ENCODE measurements at places on chromosomes 16 and 17.

- DNase-seq: no peak
Observed at GRCh38 chr17:4136373-4136772, 6.5 kb downstream of the ZZEF1 start.

- no peak for DNase-seq
Observed at GRCh38 chr17:82065638-82066303, at the start of gene DUS1L. Gene DUS1L, minus strand, starts transcription at chr17:82065804. Its CDS starts 745 bp downstream, at chr17:82065059.

GRCh38 chr16:73537921-73538320 is 490.0 kb upstream of the ZFHX3 start:
- DNase-seq: no peak

GRCh38 chr16:75065149-75065505 is 51.5 kb downstream of the LDHD start:
- no peak for DNase-seq

DNA sequence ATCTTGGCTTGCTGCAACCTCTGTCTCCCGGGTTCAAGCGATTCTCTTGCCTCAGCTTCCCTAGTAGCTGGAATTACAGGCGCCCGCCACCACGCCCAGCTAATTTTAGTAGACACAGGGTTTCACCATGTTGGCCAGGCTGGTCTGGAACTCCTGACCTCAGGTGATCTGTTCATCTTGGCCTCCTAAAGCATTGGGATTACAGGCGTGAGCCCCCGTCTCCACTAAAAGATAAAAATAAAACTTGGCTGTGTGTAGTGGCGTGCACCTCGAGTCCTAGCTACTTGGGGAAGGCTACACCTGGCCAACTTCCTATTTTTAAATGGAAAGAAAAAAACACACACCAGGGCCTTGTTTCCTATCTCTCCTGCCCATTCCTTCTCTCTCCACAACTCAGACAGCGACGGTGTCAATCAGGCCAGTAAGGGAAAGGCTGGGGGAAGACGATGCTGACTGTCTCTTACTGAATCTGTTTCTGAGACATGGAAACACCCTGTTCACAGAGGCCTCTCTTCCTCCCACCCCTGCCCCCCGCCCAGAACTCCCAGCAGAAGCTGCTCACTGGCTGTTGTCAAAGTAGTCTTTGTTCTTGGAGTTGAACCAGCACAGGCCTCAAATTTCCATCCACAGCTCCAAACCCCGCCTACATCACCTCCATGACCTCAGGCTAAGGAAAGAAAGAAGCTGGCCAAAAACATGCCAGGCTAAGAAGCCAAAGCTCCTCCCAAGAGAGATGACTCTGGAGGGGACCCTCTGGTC is 96.6 kb downstream of the NXN start:
- no peak for DNase-seq

DNA sequence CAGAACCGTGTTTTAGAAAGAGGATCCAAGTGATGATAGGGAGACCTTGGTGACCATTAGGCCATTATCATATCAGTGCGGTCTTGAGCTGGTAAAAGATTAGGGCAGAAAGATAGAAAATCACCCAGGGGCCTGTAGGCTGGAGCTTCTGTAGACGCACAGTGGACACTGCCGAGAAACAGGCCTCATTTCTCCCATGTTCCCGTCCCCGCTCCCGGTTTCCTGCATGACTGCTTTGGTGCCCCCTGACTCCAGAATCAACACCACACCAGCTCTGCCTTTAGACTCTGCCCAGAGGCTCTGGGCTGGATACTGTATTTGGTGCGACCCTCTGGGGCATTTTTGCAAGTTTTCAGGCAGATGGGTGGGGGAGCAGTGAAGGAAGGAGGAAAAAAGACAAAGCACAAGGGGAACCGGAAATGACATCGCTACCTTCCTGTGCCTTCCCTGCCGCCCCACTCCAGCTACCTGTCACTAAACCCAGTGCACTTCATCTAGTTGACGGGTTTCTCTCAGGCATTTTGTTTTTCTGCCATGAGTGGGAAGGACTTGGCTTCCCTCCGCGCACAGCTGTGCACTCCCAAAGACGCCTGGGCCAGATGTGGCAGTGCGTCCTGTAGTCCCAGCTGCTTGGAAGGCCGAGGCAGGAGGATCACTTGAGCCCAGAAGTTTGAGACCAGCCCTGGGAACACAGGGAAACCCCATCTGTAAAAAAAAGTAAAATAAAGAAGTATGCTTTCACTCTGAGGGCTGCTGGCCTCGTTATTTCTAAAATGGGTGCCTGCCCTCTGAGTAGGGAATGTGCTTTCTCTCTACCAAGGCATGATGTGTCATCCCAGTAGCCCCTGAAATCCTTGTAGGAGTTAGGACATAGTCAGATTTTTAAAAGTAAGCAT is 214.1 kb downstream of the RPTOR start:
- no peak for DNase-seq

- no peak for DNase-seq
Observed at GRCh38 chr17:50843150-50843905, 7.9 kb downstream of the WFIKKN2 start.

DNA sequence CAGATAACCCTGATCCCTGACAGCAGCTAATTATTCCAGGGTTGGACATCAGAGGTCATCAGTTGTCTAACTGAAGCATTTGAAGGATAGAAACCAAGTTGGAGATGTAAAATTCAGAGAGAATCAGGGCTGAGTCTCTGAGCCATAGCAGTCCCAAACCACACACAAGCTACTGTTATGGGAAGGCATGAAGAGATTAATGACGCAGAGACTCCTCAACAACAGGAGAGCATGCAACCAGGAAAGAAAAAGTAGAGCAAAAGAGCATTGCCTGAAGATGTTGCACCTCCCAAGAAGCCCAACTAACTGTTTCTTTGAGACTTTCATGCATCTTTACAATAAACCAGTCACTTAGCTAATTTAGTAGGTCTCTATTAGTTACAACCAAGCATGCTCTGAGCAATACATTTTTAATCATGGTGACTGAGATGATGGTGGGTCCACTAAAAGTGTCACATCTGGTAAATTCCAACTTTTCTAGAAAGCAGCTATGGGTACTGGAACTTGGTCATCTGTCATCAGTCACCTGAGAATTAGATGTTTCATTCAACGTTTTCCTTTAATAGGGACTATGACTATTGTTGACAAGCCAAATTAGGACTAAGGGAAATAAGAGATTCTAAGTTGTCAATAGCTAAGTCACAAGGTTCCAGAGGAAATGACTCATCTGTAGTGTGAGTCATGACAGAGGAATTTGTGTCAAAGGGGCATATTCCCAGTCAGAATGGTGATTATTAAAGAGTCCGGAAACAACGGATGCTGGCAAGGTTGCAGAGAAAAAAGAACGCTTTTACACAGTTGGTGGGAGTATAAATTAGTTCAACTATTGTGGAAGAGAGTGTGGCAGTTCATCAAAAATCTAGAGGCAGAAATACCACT is 239.8 kb downstream of the CHD9NB start:
- DNase-seq: peak; percentile 37

DNA sequence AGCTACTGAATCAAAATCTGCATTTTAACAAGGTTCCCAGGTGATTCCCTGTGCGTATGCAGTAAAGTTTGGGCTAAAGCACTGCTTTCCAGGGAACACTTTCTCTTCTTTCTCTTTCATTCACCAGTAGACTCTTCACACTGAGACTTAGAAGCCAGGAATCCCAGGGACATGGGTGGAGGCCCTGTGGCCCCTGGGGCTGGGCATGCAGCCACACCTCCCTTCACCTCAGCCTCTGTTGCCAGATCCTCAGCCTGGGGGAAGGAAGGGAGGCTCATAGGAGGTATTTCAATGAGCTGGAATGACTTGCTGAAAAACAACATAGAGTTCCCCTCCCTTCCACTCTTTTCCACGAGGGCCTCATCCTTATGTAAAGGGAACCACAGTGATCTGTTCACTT is 1.2 kb downstream of the G6PC3 start:
- no peak for DNase-seq

DNA sequence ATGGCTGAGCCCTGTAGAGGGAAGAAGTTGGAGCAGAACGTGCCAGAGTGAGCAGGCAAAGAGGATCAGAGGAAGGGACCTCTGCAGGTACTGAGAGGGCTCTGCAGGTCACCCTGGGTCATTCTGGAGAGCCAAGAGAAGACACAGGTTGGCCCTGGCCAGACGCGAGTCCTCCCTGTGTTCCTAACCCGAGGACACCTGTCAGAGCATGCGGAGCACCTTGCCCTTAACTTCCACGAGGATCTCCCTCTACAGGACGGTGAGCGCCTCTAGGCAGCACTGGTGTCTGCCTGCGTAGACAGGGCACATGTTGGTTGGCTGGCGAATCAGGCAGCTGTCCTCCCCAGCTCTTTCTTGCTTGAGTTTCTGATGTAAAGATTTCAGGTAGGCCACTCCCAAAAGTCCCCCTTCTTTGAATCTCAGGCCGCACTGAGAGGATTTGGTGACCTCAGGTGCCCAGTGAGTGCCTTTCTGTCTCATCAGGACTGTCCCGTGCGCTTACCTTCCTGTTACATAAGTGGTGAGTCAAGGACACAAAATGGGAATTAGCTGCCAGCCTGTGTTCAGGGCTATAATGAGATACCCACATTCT is 45.3 kb downstream of the MPRIP start:
- DNase-seq: no peak

- DNase-seq: no peak
Observed at GRCh38 chr16:79691007-79691406, 90.5 kb upstream of the MAF start.

DNA sequence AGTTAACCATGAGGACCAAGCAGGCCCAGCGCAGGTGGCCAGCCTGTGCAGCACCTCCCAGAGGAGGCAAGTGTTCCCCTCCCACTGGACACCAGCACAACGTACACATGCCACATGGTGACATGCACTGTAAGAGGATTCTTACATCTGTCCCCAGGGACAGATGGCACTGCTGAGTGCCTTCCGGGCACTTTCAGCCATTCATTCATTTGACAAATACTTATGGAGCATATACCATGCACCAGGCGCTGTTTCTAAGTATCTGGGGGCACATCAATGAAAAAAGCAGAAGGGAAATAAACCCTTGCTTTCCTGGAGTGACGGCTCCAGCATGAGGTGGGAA is 79.6 kb downstream of the GAS7 start:
- DNase-seq: no peak

- no peak for DNase-seq
Observed at GRCh38 chr17:63490858-63491400, 14.1 kb downstream of the ACE start.

DNA sequence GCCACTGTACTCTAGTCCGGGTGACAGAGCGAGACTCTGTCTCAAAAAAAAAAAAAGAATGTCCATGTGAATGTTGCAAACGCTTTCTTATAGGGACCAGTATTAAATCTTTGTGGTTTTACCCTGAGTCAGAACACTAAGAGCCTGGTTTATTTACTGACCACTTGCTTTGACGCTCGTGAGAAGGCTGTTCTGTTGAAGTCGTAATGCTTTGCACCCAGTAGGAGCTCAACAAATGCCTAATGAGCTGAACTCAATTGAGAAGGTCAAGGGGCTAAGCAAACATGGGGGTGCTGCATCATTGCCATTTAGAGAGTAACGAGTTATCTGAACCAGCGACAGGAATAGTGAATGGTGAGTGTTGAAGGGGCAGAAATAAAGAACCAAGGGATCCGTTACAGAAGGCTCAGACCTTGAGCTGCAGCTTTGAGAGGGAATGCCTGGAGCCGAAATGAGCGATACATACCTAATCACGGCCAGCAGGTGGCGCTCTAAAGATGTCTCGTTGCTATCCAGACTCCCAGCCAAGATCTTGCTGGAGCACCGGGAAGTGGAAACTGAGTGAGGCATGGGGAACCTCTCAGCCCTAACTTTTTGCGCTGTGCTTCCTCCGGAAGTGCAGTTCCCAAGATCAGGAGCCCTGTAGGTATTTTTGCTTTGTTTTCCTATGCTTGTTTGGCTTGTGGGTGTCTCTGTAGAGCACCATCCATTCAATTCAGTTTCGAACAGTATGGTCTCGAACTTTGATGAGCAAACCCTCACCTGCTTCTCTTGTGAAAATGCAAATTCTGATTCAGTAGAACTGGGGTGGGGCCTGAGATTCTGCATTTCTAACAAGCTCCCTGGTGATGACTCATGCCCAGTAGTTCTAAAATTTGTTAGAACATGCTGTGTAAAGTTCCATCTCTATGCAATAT is 12.6 kb upstream of the RNF222 start:
- peak; percentile 32 for DNase-seq

- DNase-seq: no peak
Observed at GRCh38 chr17:27535178-27535928, 79.1 kb downstream of the KSR1 start.

GRCh38 chr16:50947826-50948225 is 203.2 kb downstream of the SALL1 start:
- DNase-seq: no peak

- DNase-seq: no peak
Observed at GRCh38 chr17:83084621-83085056, 5.2 kb downstream of the METRNL start.

DNA sequence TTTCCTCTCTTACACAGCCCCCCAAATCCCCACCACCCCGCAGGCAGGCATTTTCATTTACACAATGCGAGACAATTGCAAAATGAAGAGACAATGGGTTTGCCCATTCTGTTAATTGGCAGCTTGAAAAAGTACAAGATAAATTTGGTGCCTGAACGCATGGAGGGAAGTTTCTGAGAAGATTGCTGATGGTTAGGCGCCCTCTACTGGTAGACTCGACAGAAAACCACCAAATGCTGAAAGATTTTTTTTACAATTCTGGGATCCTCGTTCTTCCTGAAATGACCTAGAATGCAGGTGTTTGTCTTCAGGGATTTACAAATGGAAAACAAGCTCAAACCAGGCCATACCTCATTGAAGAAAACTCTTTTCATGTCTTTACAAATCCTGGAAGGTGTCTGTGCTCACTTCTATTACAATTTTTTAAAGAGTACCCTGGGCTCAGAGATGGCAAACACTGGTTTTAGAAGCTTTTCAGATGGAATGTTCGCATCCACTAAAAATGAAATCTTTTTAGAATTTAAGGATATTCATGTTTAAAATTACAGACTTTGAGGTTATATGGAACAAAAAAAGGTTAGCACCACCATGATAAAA is 338.5 kb downstream of the PMP22 start:
- DNase-seq: no peak
